ENCODE measurements at places on chromosomes 2 and 18.

DNA sequence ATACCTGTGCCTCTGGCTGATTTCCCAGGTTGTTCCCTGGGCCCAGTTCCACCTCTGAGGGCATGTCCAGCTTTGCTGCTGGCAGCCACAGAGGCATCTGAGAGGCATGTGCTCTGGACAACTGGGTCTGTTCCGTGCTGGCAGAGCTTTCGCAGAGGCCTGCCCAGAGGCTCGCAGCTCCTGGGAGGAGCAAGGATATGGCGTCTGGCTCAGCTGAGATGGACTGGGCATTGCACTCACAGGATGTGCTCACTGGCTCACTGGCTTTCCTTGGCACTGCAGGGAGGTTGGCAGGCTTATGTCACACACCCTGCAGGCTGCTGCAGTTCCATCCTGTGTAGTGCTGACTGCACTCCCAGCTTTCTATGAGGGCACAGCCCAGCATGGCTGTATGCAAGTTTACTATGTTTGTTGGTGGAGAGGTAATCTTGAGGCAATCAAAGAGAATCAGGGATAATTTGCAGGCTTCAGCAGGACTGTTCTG lies 172.3 kb downstream of the PRKCE start:
- peak; percentile 90 for ATAC-seq

- no peak for ATAC-seq
Observed at GRCh38 chr2:45167920-45168629, 158.8 kb upstream of the SIX2 start.

DNA sequence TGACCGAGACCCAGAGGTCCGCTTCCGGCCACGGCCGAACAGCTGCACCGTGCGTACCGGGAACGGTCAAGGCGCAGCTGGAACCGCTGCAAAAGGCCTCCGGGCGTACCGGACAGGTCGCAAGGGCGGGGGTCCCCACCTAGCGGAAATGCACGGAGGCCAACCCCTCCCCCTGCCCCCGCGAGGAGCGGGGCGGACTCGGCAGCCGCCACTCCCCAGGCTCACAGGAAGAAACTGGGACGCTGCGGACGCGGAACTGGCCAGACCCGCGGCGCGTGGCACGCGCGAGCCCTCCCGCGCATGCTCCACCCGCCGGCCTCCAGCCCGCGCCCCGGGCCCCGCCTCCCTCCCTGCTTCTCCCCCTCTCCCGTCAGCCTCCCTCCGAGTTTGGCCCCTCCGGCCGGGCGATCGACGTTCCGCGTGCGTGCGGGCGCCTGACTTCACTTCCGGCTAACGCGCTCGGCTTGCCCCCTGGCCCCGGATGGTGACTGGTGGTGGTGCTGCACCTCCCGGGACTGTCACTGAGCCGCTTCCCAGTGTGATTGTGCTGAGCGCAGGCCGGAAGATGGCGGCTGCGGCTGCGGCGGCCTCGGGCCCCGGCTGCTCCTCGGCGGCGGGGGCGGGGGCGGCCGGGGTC lies at the start of gene BIRC6:
Gene BIRC6 (plus strand): TSS at position 343 of the 637 bp plus-strand sequence. CDS start 139 bp downstream, at position 482.
- peak; percentile 92 for ATAC-seq

GRCh38 chr2:174728096-174728495 lies 36.2 kb downstream of the CHRNA1 start:
- no peak for ATAC-seq

GRCh38 chr2:96142217-96143113 lies 2.8 kb downstream of the DUSP2 start:
- ATAC-seq = no peak
